Left renal cortex interstitium (tissue), 4 donors: ENCODE measurements at places on chromosomes 7 and 10. TPM values are rescaled to one million over a fixed set of nuclear protein-coding genes. Genes with fewer than 3 reads are reported as not detected.

DNA sequence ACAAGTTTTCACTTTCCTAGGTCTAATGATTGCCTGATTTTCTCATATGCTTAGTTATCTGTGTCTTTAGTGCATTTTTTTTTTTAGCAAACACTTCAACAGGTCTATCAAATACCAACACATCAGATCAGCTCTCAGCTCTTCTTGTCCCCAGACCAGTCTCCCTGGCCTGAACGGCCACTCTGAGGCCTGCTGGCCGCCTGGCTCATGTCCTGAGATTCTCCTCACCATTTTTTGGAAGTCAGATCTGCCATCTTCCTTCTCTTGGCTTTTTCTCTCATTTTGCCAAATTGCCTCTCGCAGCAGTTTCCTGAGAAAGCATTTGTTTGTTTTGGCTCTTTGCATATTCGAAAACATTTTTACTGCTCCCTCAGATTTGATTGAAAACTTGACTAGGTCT is 29.3 kb downstream of the PPP2R2D start:
- no peak for DNase-seq

DNA sequence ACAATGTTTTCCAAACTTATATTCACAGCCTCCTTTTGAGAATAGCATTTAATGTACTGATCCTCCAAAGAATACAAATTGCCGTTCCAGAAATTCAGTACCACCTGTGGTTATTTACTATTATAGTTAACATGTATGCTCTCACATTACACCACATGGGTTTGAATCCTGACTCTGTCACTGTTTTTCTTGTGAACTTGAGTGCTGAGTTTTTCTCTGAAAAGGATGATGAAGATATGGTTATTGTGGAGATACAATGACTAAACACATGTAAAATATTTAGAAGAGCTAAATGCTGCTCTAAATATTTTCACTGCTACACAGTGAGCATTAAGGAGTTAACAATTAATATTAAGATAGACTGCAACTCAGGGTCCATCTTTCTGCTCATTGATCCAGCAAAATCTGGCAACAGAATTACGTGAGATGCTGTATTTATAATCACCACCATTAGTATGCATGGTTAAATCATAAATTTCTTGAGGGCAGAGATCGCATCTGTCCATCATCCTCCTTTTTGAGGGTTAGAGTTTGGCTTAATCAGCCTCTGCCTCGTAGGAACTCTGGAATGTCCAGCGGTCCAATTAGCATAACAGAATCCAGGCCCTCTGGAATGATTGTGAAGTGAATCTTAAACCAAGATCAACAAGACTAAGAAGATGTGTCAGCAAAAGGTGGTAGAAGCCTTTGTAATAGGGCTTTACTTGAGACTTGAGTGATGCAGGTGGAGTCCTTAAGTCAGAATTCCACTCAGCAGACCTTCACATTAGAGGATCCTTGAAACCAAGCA is 152.8 kb downstream of the MACC1 start:
- no peak for DNase-seq

GRCh38 chr10:124259139-124259825 is 159.4 kb downstream of the OAT start:
- DNase-seq, result no peak

GRCh38 chr10:43863859-43864591 is 215.3 kb upstream of the ZNF32 start:
- no peak for DNase-seq

- DNase-seq, result no peak
These were observed 10.6 kb upstream of the DNMBP start for GRCh38 chr10:100020142-100020885.

DNA sequence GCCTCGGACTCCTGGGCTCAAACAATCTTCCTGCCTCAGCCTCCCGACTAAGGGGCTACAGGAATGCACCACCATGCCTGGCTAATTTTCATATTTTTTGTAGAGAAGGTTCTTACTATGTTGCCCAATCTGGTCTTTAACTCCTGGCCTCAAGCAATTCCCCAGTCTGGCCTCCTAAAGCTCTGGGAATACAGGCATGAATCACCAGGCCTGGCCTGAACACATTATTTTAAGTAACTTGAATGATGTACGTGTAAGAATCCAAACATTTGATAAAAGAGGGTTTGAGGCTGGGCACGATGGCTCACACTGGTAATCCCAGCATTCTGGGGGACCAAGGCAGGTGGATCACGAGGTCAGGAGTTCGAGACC is 13.0 kb upstream of the BAMBI start:
- DNase-seq, result no peak

DNA sequence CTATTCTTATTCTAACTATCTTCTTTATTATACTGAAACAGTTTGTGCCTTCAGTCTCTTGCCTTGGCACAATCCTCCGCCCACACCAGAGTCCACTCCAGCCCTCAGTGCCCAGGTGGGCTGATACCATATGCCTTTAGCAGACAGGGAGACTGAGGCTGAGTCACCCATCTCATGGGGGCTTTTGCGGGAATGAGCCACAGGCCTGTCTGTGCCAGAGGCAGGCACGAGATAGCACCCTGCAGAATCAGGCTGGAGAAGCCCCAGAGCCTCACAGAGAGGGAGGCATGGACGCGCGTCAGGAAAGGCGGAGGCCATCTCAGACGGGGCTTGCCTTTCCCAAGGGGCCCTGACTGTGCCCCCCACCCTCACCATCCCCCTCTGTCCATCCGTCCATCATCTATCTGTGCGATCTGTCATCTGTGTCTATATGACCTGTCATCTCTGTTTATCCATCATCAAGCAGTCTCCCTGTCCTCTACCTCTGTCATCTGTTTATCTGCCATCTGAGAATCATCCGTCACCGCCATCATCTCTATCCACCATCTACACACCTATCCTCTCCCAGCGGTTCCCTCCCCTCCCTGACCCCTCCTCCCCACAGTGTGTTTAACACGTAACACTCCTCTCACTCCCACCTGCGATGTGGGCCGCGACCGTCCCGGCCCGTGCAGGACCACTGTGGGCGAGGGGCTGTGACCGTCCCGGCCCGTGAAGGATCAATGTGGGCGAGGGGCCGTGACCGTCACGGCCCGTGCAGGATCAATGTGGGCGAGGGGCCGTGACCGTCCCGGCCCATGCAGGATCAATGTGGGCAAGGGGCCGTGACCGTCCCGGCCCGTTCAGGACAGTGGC is 7.3 kb upstream of the ADAP1 start:
- DNase-seq, result no peak

GRCh38 chr10:130959752-130960195 is 351.7 kb downstream of the TCERG1L start:
- no peak for DNase-seq

GRCh38 chr10:70430493-70431445 is 10.7 kb downstream of the NODAL start:
- peak; percentile 54 for DNase-seq

GRCh38 chr7:110522761-110523200 is 568.1 kb upstream of the LRRN3 start:
- peak; percentile 47 for DNase-seq

GRCh38 chr10:28984431-28984830 is 304.4 kb upstream of the LYZL1 start:
- no peak for DNase-seq

- no peak for DNase-seq
These were observed 159.3 kb upstream of the CNTNAP2 start for GRCh38 chr7:145957160-145957890.

- no peak for DNase-seq
These were observed 6.7 kb upstream of the ADAM12 start for GRCh38 chr10:126394948-126395347.

GRCh38 chr7:9149499-9150082 is 716.2 kb downstream of the NXPH1 start:
- no peak for DNase-seq

DNA sequence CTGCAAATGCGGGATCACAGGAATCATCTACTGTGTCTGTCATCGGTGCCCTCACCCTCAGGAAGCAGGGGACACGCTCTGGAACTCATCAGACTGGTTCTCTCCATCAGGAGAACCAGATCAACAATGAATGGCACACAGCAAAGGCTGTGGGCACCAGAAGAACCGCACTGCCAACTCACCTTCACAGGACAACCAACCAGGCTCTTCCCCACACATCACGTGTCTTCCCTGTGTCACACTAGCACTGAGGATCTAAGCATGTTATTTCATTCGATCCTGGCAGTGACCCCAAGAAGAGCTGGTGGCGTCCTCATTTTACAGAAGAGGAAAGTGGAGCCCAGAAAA is 106.1 kb downstream of the TNS3 start:
- DNase-seq, result no peak

- DNase-seq, result no peak
These were observed 28.2 kb downstream of the ARHGAP21 start for GRCh38 chr10:24695452-24695851.

GRCh38 chr10:114626841-114627240 is 31.2 kb downstream of the ABLIM1 start:
- no peak for DNase-seq

DNA sequence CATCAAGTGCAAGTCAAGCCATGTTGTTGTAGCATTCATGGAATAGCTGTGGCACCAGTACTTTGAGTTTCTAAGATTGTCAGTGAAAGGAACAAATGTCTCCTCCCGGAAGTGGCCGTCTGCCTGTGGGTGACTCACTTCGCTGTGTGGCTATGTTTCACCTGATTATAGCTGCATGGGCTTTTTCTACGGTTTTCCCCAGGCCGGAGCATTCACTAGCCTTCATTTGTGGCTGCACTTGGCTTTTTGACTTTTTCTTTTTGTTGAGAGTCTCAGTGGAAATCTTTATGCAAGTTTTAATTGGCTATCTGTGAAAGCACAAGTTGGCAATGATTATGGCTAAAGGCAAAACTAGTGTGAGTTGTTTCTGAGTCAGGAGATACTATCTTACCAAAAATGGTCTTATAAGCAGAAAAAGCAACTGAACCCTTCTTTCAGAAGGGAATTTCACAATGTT is 35.0 kb downstream of the SRI start:
- DNase-seq, result no peak

GRCh38 chr7:151376218-151376902 is 33.5 kb downstream of the WDR86 start:
- no peak for DNase-seq

- DNase-seq, result peak; percentile 81
These were observed 716 bp downstream of the OGA start for GRCh38 chr10:101817337-101818118.

DNA sequence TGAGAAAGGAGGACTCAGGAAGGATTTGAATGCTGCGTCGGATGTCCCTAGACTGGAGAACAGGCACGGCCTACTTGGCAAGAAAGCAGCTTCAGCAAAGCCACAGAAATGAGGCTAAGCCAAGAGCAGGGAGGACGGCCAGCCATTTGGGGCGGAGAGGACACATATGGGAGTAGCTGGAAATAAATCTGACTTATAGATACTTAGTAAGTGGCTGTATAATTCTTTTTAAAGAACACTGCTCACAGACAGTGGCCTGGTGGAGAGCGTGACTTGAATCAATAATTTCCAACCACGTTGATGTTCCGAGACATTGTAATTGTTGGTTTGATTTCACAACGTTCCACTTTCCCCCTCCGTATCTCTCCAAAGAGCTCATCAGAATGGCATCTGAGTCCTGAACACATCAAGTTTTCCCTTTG is 67.7 kb upstream of the JCAD start:
- DNase-seq, result no peak

GRCh38 chr10:127386606-127387327 is 162.3 kb upstream of the NPS start:
- no peak for DNase-seq

- no peak for DNase-seq
These were observed 23.5 kb downstream of the FBXW4 start for GRCh38 chr10:101671453-101671852.

DNA sequence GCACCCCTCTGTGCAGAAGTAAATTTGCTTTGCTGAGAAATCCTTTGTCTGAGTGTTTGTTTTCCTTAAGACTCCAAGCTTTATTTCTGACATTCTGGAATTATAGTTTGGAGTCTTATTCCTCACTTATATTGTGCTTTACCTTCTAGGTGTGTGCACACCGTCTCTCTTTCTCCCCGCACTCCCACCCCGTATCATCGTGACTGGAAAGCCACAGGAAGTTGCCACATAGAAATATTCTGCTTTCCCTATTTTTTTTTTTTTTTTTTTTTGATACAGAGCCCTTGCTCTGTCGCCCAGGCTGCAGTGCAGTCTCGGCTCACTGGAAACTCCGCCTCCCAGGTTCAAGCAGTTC is 109.5 kb downstream of the PHF14 start:
- no peak for DNase-seq

- DNase-seq, result no peak
These were observed 35.0 kb downstream of the KIF11 start for GRCh38 chr10:92627845-92628480.

GRCh38 chr7:75966190-75966961 is 28.0 kb downstream of the TMEM120A start:
- DNase-seq, result no peak

GRCh38 chr7:102967798-102968197 is 55.0 kb downstream of the LRRC17 start:
- no peak for DNase-seq

GRCh38 chr7:45677311-45677900 is 103.2 kb downstream of the ADCY1 start:
- DNase-seq, result no peak

DNA sequence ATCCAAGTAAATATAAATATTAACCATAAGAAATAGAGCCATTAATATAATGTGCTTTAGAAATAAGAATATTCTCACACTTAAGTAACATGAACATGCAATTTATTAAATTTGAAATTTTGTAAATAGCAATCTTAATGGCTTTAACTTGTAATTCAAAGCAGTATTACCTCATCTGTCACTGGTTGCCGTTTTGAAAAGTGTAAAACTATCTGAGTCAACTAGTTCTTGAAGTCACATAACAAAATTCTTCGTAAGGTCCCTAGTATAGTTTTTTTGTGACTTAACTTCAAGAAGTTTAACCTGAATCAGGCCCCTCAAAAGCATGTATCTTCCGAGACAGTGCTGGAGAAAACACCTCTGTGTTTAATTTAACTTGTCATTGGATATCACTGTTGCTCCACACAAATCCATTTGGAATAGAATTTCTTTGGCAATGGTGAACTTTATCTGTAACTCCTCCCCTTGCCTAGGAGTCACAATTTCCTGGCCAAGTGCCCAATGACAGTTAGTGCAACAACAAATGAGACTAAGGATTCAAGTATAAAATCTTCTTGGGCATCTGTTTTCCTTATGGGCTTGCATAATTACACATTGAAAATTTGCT is 47.1 kb downstream of the NT5C2 start:
- DNase-seq, result no peak

DNA sequence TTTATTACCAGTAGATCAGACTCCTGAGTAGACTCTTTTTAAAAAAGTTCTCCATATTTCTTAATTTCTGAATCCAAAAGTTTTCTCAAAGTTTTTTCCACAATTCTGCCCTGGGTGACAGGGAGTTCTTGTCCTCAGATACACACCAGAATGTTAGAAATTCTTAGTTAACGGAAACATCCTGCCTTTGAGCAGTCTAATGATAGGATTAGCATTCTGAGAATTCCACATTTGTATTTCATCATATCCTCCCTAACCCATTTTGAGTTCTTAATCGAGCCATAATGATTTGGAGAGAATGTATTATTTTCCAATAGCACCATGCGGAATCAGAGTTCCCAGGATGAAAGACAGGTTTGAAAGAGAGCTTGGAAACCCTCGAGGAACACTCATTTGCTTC is 28.9 kb upstream of the MRPS33 start:
- no peak for DNase-seq

The UPK3B gene
- polyA plus RNA-seq, result 2.5 TPM

The MARVELD1 gene
- polyA plus RNA-seq, result 45.0 TPM

The KCP gene
- 18.5 TPM for polyA plus RNA-seq

The SPDYE9 gene
- polyA plus RNA-seq, result 1.0 TPM

The ABCB1 gene
- 20.6 TPM for polyA plus RNA-seq

The SORCS1 gene
- polyA plus RNA-seq, result 21.3 TPM

The ST7 gene
- 24.9 TPM for polyA plus RNA-seq
